ENCODE measurements at places on chromosomes 6 and 20.

- DNase-seq: no peak
Observed at GRCh38 chr6:63549076-63549475, 23.2 kb upstream of the LOC128125822 start.

- no peak for DNase-seq
Observed at GRCh38 chr6:32271429-32271828, 47.6 kb upstream of the NOTCH4 start.

DNA sequence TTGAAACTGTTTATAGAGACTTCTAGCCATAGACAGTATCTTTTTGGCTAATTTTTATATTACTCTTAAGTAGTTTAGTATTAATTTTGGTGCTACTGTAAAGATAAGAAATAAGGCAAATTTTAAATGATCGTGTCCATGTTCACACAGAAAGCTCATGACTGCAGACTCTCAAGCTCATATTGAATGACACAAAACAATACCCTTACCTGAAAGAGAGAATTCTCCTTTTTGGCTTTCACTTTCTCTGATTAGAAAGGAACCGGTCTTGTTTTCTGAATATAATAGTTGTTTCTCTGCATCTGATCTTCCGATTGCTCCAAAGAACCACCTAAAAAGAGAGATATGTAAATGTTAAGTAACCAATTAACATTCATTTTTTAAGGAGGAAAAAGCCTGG lies 57.0 kb downstream of the FRK start:
- no peak for DNase-seq

DNA sequence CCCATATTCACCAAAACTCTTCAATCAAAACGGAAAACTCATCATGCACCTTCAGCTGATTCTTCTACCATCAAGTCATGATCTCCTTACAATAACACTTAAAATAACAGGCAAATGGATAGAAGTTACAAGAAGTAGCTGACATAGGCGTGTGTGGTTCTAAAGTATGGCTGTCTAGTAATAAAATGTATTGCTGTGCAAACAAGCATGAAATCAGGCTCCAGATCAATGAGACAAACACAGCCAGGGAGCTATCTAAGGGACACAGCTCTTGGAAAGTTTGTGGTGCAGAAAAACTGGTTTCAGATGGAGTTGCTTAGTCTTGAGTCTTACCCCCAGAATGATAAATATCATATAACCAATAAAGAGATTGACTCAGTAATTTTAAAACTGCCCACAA lies 434.8 kb upstream of the NOX3 start:
- DNase-seq: no peak

DNA sequence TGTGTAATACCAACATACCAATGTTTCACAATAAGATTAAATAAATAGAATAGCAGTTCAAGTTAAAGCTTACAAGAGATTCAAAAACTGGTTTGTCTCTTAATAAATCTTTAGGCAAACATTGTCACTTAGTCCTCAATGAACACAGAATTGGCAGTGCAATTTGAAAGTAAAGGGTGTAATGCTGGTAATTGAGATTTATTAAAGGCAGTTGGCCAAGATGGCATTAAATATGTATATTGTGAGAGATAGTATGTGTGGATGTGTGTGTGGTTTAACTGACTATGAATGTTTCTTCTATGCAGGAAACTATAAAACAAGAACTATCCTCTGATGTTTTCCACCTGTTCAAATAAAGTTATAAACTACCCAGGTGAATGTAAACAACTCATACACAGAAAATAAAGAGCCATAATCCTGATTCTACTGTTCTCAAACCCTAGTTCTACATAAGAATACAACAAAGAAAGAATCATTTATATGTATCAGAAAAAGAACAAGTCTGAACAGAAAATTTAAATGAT lies 267.9 kb upstream of the PTCHD4 start:
- DNase-seq: no peak

DNA sequence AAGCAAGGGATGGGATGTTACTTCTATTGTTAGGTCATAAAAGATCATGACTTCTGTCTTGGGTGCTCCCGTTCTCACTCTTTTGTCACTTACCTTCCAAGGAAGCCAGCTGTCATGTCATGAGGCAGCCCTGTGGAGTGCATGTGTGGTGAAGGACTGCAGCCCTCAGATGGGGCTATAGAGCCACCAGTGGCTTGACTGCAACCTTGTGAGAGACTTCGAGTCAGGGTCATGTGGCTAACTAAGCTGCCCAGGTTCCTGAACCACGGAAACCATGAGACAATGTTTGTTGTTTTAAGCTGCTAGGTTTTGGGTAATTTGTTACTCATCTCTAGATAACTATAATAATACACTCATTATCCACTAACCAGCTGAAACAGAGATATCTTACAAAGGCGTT lies 477.1 kb downstream of the BTBD3 start:
- DNase-seq: no peak

GRCh38 chr20:57090590-57091560 lies 175.6 kb downstream of the BMP7 start:
- DNase-seq: no peak

GRCh38 chr20:46056027-46056833 lies 27.2 kb downstream of the SLC12A5 start:
- DNase-seq: no peak

GRCh38 chr20:53215166-53215565 lies 243.0 kb downstream of the TSHZ2 start:
- DNase-seq: no peak

DNA sequence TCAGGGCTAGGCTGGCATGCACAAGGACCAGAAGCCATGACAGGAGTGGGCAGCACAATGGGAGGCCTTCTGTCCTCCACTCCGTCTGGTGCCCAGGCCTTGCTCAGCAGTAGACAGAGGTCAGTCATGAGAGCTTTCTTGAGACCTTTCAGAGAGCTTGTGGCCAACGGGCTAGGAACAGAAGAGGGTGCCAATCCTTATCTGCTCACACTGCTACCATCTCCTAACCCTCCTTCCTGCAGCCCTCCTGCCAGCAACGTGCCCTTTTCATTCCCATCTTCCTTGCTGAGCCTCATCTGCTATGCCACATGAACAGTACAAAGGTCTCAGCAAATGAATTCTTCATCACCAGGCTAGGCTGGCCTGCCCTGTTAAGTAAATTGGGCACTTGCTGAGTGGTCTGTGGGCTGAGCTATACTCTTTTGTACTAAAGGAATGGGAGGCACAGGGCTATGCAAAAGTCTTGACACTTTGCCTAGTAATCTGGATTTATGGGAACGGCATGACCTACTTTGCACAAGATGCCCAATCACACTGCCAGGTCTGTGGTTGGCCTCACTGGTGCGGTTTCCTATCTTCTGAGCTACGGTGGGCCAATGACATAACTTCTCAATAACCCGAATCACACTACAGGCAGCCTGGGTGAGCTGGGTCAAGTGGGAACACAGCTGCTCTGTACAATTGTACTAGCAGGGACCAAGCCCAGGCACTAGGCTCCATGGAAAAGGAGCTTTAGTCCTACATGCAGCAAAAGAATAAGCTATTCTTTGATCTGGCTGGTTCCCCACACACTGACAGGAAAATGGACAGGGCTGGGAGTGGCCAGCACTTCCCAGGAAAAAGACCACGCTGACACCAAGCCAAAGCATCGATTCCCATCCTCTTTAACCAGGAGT lies 47.8 kb downstream of the ELOVL5 start:
- no peak for DNase-seq

GRCh38 chr6:2186516-2186915 lies 58.9 kb downstream of the GMDS start:
- DNase-seq: peak; percentile 25

- DNase-seq: no peak
Observed at GRCh38 chr6:166933396-166933795, 23.0 kb downstream of the RNASET2 start.

GRCh38 chr20:8664778-8665177 lies 404.1 kb upstream of the PLCB4 start:
- DNase-seq: no peak

GRCh38 chr20:35690265-35690664 lies 8.9 kb downstream of the NFS1 start:
- no peak for DNase-seq

DNA sequence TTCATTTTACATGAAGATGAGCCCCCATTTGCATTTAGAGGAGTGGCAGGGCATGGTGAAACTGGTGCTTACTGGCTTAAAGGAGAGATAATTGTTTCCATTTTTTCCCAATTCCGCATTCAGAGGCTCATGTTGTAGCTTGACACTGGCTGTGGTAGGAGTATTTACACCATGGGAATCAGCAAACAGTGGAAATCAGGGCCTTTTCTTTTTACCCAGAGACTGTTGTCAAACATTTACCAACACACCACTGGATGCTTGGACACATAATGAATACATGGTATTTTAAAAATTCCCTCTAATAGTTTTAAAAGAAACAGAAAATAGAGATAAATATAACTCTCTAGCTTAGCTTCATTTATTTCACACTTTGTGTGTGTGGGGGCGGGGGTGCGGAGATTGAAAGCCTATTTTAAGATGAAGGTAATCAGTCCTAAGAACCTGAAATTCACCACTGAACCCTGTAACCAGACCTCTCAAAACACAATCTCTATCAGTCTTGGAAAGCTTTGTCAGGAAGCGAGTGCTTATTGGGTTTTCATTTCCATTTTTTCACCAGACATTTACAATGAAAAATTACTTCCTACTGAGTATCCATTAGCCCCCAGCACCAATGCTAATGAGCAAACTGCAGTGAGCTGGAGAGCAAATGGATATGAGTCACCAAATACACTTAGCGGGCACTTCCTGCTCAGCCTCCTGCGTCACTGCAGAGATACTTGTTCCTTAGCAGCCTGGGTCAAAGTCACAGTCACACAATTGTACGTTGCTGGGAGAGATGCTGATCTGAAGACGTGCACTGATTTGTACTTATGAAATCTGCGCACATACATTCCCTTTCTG lies 532.0 kb downstream of the BCKDHB start:
- DNase-seq: no peak

Measured in activated T-cell treated with anti-CD3 and anti-CD28 coated beads for 24 hours (primary cell).